Ascending aorta (tissue), 2 donors: ENCODE measurements at places on chromosomes 2 and 18.

DNA sequence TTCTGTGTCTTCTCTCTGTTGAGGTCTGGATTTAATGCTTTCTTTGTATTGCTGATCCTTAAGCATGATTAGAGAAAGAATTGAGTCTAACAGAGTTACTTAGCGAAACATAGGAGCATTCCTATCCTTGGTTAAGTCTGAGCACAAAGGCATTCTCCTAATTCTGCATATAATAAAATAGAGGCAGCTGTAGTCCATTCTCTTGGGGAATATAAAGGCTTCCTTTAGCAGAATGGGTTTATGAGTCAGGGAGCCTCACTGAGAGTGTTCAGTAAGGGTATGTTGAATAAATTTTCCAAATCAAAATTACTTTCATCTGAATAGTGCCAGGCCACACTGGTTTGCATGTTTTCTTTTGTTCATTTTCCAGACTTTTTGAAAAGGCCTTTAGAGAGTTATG is 101.5 kb downstream of the GALNT1 start:
- DNase-seq, result no peak
- no peaks in the 10 kb centered on the region for H3K4me1 ChIP-seq
- no peaks in the 10 kb centered on the region for H3K36me3 ChIP-seq
- no peak overlapping the region for H3K4me3 ChIP-seq

DNA sequence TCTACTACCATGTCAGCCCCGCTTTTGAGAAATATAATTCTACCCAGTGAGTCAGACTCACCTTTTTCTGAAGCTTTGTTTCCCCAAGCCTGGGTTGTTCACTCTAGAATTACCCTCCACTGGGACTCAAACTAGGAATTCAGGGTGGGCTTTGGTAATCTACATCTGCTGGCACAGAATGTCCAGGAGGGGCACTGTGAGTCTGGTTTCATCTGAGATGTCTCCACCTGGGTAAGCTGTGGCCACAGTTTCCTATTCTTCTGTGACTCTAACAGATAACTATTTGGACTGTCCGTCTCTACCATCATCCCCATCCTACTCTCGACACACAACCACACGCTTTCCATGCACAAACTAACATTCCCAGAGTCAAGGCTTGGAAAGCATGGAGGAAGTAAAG is 457.2 kb downstream of the STK39 start:
- no peak overlapping the region for H3K4me3 ChIP-seq
- H3K4me1 ChIP-seq, result no peaks in the 10 kb centered on the region
- no peaks in the 10 kb centered on the region for H3K27me3 ChIP-seq
- H3K27ac ChIP-seq, result no peak overlapping the region

DNA sequence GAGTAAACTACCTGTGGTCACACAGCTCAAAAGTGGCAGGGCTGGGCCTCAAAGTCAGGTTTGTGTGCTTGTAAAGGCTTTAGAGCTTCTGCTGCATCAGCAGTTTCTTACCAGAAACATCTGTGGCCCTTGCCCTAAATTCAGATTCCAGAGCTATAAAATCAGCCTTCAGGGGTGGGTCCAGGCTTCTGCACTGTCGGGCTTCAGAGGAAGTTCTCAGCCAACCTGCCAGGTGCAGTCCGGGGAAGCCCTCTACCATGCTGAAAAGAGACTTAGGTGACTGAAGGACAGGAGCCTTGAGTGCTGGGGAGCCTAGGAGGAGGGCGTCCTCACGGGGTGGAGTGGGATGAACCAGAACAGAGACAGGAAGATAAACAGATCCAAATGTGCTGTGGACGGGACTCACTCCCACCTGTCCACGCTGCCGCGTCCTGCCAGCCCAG is 69.9 kb upstream of the HS6ST1 start:
- no peak for DNase-seq
- no peaks in the 10 kb centered on the region for H3K4me1 ChIP-seq
- H3K27ac ChIP-seq, result no peak overlapping the region
- no peaks in the 10 kb centered on the region for H3K27me3 ChIP-seq
- no peaks in the 10 kb centered on the region for H3K36me3 ChIP-seq
- no peak overlapping the region for H3K4me3 ChIP-seq

- no peaks in the 10 kb centered on the region for H3K4me1 ChIP-seq
- H3K36me3 ChIP-seq, result no peaks in the 10 kb centered on the region
- H3K27me3 ChIP-seq, result no peaks in the 10 kb centered on the region
- H3K4me3 ChIP-seq, result no peak within 1 kb of the TSS
These were observed at the start of gene CXCR1 for GRCh38 chr2:218166791-218167190. TSS of gene CXCR1 (minus strand) at chr2:218166962. CDS start at chr2:218165211, 1,751 bp downstream.

DNA sequence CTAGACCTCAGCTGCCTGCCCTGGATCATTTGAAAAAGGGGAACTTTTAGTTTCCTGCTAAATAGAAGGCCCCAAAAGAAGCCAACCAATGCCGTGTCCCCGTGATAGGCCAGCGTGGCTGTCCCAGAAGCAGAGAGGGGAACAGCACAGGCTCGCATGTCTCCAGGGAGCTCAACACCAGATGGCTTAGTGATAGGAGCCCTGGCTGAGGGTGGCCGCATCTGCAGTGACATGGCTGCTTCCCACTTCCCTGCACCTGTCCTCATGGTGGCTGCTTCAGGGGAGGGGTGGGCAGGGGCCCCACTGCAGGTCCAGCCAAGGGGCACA is 79.6 kb downstream of the MBP start:
- peak overlapping the region; percentile 66 for H3K27ac ChIP-seq
- no peaks in the 10 kb centered on the region for H3K27me3 ChIP-seq
- no peak overlapping the region for H3K4me3 ChIP-seq
- peak; percentile 69 for DNase-seq
